Stimulated activated CD4-positive, alpha-beta T cell treated with anti-CD3 and anti-CD28 coated beads, Interleukin-12 subunit alpha, Interleukin-12 subunit beta, amount 100 ng/mL, for 24 hours (primary cell): ENCODE measurements at places on chromosomes 5 and 9.
A peak's percentile ranks its signal among the peaks of the same experiment; 100 is the strongest.

DNA sequence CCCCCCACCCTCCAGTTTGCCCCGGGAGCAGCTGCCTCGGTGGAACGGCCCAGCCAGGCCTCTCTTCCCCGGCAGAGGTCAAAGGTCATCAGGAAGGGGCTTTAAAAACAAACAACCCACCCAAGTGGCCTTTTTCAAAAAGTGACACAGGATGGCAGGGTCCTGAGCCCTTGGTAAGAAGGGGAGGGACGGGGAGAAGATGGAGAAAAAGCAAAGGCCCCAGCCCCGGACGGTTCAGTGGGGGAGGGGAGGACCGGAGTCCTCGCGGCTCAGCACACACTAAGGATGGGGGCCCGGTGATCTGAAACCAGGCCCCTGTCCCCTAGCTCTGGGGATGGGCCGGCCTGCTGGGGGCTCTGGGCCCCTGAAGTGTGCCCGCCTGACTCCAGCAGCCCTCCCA, 1.1 kb downstream of the PRRX2 start:
- no peak for DNase-seq

DNA sequence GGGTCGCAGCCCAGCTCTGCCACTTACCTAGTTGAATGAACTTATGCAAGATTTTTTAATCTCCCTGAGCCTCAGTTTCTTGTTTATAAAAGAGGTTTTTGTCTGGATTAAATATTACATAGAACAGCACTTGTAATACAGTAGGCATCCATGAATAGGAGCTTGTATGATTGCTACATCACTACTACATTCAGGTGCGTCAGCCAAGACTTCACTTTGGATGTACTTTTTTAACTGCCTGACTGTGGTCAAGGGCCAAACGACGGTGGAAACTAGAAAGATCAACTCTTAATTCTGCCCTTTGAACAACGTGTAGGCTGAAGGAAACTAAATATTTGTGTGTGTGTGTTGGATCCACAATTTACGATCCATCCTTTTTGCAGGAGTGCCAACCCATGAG, 172.8 kb downstream of the RFK start:
- DNase-seq = no peak

GRCh38 chr9:90385146-90385545, 257.5 kb downstream of the DIRAS2 start:
- DNase-seq = no peak

DNA sequence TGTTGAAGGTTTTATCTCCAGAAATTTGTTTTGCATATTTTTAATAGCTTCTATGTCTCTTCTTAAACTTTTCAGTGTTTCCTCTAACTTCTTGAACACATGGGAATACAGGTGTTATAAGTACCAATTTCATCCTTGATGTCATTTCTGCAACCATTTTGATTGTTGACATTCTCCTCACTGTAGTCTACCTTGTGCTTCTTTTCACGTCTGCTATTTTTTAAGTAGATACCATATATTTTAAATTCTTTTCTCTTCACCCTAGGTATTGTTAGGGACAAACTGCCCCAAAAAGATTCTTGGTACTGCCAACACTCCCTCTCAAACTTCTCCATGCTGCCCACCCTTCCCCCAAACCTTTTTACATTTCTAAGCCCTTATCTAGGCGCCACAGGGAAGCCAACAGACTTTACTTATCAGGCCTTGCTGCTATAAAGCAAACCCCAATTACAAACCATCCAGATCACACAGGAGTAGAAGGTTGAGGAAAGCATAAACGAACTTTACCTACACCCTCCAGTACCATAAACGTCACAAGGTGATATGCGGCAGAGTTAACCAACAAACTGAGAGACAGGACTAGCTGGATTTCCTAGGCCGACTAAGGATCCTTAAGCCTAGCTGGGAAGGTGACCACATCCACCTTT, 1165.3 kb downstream of the TAF11L14 start:
- no peak for DNase-seq

- no peak for DNase-seq
Measured at GRCh38 chr5:139068060-139068459, 130.1 kb downstream of the SIL1 start.

GRCh38 chr9:72363908-72364678, 915 bp downstream of the ZFAND5 start:
- peak; percentile 40 for DNase-seq

DNA sequence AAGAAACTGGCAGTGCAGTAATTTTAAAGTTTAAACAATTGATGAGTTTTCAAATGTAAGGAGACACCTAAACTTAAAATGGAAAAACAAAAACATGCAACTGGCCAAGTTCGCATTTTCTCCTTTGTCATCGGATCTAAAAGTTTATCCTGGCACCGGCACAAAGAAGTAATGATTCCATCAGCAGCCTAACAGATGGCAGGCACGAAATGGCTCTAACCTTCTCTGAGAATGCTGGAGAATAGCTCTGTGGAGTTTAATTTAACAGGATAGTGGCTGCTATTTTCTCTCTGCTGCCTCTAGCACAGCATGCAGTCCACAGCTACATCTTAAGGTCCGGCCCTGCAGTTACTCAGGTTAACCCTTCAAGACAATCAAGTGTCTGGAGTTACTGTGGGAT, 82.2 kb downstream of the PRELID2 start:
- DNase-seq = no peak

GRCh38 chr9:84322828-84323227, 17.7 kb downstream of the SLC28A3 start:
- no peak for DNase-seq

DNA sequence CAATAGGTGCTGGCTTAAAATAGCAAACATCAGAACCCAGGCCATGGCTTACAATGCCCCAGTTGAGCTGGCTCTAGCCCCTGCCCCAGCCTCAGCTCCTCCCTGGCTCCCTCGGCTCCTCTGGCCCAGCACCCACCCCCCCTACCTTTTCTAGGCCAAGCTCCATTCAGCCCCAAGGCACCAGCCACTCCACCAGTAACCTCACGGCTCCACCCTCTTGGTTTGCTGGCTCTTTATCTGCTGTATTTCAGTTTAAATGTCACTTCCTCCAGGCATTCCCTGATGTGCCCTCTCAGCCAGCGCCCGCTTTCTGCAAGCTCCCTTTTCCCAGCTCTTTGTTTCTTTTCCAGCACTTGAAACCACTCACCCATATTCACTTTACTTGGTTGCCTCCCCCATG, 10.6 kb downstream of the C1QTNF2 start:
- DNase-seq = no peak
